ENCODE measurements at places on chromosomes 12 and 14.

DNA sequence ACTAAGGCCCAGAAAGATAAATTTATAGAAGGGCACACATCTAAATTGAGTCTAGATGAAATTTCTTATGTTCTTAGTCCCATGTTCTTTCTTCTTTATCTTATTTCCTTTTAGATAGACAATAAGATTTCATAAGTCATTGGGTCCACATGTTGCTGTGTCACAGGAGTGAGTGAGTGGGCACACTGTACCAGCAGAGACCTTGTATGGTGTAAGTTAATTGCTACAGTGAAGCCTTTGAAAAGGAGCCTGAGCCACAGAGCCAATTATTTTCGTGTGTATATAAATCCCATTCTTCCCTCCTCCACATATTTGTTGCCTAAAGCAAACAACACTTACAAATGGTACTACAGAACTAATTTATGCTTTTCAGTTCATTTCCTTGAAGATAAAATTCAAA is 79.1 kb downstream of the GRIP1 start:
- DNase-seq, result no peak

GRCh38 chr14:38616959-38617358 is 361.1 kb upstream of the CLEC14A start:
- DNase-seq, result no peak

GRCh38 chr12:71551529-71551928 is 111.9 kb downstream of the LGR5 start:
- no peak for DNase-seq

DNA sequence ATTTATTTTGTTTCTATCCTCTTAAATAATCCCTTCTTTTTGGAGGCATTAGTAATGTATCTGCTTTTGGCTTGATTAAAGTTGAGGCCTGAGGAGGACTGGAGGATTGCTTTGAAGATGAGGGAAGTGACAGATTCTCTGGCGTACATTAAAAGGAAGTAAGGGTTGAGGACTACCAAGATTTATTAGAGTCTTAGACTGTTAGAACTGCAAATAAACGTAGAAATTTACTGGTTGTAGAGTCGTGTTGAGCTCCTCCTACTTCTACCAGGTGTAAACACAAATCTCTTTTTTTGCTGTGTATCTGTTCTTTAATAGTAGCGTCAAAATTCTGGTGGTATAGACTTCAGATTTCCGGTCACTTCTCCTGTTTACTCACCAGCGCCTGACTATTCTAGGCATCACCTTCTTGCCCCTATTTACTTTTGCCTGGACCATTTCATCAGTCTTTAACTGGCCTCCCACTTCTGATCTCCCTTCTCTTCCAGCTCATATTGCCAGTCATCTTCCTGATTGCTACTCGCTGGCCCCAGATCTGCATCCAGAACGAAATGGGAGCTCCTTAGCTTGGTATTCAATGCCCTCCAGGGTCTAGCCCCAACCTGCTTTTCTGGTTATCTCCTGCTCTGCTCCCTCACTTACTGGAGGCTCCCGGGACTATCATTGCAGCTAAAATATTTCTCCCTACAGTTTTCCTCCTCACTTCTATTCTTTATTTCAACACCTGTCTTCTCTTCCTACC is 8.4 kb upstream of the EID3 start:
- no peak for DNase-seq

DNA sequence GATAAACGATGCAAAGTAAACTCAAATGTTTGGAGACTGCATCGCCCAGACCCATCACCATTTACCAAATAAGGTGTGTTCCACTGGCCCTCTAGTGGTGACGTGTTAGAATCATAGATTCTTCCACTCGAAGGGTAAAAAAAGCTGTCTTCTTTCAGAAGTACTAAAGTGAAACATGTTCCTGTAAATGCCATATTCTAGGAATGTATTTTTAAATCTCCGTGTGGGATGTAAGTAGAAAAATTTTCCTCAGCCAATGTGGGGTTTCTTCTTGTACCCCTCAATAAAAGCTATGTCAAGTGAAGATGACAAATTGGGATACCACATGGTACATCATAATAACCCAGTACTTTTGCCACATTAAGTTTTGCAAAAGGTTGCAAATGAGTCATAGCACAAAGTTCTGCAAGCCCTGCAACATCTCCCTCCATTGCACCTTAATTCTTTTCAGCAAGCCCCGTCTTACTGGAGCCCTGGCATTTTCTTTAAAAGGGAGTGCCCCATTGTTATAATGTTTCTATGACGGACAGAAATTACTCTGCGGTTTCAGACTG is 100.8 kb downstream of the CCER1 start:
- peak; percentile 30 for DNase-seq

- DNase-seq, result no peak
These were observed 61.9 kb downstream of the ZFP36L1 start for GRCh38 chr14:68730811-68731425.

DNA sequence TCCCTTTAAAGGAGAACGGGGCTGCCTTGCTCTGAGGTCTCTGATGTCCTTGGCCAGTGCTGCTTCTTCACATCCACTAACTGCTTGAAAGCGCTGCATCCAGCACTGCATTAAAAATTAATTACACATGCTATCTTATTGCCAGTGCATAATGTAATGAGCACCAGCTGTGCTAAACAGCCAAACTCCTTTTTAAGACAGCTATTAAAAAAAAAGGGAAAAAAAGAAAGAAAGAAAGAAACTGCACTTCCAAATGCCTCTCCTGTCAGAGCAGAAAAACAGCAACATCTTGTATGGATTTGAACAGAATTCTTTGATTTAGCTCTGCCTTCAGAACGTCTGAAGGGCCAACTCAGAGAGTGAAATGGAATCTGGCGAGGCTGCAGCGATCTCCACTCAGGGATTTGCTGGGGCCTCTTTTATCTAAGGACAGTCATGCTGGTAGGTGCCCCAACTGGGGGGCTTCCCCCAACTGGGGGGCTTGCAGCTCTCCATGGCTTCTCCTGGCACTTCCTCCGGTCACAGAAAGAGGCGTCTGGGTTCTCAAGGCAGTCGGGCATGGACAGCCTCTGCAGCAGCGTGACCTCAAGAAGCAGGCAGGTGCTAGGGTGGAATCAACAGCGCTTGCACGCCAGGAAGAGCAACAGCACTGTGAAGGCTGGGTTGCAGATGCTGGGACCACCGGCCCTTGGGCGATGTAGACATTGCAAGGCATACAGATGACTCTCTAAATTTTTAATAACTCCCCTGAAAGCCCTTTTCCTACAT is 46.4 kb downstream of the BCL11B start:
- no peak for DNase-seq

GRCh38 chr12:50764286-50765094 is 589 bp downstream of the ATF1 start:
- DNase-seq, result no peak

DNA sequence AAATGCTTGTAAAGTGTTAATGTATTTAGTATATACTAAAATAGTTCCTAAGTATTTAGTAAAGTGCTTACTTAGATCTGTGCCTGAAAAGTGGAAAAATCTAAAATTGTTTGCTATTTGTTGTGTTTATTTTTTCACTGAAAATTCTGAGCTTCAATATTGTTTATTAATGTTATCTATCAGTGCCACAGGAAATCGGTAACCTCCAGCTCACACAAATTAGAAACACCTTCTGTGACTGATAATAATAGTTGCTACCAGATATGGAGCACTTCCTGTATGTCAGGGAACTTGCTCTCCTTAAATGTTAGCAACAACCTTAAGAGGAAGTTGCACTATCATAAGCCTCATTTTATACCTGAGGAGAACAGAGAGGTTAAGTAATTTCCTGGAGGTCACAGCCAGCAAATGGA is 723 bp upstream of the LRP10 start:
- DNase-seq, result no peak

DNA sequence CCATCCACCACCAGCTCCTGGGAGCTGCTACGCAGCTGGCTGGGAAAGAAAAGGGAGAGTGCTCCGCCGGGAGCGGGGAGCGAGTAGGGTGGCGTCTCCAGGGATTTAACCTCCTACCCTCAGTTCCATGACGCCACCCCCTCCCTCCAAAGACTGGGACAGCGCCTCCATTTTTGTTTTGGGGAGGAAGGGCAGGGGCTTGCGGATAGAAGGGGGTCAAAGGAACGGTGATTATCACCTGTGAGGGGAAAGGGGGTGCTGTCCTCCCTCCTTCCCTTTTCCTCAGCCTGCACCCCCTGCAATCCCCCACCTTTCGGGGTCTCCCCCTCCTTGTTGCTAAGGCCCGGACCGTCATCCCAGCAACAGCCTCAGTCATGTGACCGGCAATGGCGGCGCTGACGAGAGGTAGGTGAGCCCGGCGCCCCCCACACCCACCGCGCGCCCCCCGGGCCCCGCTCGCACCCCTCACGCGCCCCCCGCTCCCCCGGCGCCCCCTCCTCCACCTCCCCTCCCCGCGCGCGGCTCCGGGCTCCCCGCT is at the start of gene DTX3:
Gene DTX3, plus strand, starts transcription at position 371 of the 538 bp plus-strand sequence. CDS start 1,694 bp downstream, outside the sequence.
- DNase-seq, result no peak

GRCh38 chr12:25020621-25021243 is 71.8 kb upstream of the BCAT1 start:
- DNase-seq, result no peak

- no peak for DNase-seq
These were observed 10.8 kb downstream of the ISCA2 start for GRCh38 chr14:74504412-74504811.

GRCh38 chr12:94707892-94708291 is 57.5 kb upstream of the TMCC3 start:
- no peak for DNase-seq

- no peak for DNase-seq
These were observed 1.7 kb downstream of the CDC42BPB start for GRCh38 chr14:103055695-103056094.

- DNase-seq, result no peak
These were observed 103.9 kb downstream of the SUDS3 start for GRCh38 chr12:118480235-118480634.

GRCh38 chr12:52495389-52495788 is 2.3 kb upstream of the KRT6A start:
- no peak for DNase-seq

GRCh38 chr12:33432992-33433391 is 6.6 kb downstream of the SYT10 start:
- no peak for DNase-seq

- DNase-seq, result no peak
These were observed 4.3 kb downstream of the CPNE6 start for GRCh38 chr14:24075485-24076301.

DNA sequence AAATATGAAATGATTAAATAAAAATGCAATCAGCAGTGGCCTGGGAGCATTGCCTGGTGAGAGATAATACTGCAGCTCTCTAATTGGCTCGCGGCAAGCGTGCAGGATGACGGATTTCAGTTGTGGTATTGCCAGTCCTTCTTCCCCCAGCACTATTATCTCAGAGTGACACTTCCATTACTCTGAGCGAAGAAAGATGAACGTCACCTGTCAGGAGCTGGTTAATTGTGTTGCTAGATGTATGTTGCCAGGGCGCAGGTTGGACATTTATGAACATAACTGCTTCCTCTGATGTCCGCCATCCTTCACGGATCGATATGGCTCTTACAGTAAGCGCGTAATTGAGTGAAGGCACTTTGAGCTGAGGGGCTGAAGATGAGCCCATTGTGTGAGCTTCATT is 374.9 kb downstream of the PDZRN4 start:
- no peak for DNase-seq

DNA sequence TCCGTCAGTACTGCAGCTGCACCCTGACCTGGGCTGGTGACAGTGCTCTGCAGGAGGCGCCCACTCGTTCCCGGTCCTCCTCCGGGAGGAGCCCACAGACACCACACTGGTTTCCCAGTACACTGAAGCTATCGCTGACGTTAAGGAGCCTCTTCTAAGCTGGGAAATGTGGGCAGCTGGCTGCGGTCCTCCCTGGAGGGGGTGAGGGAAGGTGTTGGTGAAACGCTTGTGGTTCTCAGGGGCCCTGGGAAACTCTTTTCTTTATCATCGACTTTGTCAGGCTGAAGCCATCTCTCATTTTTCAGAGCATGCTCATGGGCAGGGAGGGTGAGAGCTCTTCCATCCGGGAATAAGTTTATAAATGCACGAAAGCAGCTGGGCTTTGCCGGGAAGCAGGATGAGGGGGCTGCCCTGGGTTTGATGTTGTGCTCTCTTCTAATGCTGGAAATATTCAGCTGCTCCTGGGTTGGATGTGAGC is 176.0 kb downstream of the CHST11 start:
- no peak for DNase-seq

GRCh38 chr12:79927772-79928474 is 7.0 kb downstream of the PPP1R12A start:
- DNase-seq, result no peak

GRCh38 chr12:45660330-45660729 is 69.2 kb upstream of the ARID2 start:
- DNase-seq, result peak; percentile 84

GRCh38 chr14:93231129-93231979 is 24.3 kb downstream of the UBR7 start:
- no peak for DNase-seq

DNA sequence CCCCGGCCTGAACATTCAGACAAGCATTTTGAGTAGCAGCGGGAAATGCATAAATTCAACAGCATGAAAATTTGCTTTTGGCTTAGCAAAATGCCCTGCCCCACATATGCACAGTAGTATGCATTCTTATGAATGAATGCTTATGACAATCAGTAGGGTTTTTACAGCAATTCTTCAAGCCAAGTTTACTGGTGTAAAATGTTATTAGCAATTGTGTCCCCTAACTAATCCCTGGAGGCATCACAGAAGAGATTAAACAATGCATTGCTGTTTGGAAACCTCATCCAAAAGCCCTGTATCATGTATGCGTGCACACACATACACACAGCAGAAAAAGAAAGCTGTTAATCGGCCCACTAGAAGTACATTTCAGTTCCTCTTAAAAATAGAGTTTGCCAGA is 406.5 kb downstream of the LRIG3 start:
- no peak for DNase-seq

GRCh38 chr12:6618483-6619225 is 11.5 kb upstream of the CHD4 start:
- DNase-seq, result no peak
